Tibial artery (tissue), 4 donors: ENCODE measurements at places on chromosomes 7 and 10.

DNA sequence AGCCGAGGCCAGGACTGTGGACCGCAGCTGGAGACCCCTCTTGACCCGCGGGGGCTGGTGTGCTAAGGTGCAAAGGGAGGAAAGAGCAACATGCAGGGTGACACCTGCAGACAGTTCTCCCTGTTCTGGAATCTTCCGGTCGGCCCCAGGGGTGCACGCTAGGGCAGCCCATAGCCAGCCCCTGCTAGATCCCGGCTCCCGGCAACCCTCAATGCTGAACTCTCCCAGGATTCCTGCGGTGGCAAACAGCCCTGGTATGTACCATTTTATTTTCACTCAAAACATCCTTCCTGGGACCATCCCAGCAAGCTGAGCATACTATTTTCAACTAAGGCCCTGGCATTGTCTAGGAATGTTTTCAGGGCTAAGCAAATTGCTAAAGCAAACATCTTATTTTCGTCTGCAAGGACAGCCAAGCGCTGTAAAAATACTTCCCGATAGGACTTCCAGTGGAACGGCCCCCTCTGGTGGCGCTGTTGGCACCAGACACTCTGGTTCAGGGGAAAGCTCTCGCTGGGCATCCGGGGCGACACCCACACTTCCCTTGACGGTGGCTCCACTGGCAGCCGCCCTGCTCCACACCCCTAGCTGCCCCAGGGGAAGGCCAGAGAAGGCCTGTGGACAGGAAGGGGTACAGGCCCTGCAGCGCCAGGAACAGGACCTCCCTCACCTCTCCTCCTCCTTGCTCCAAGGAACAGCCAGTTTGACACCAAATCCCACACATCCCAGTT is 99.4 kb downstream of the CTBP2 start:
- DNase-seq, result peak; percentile 91

DNA sequence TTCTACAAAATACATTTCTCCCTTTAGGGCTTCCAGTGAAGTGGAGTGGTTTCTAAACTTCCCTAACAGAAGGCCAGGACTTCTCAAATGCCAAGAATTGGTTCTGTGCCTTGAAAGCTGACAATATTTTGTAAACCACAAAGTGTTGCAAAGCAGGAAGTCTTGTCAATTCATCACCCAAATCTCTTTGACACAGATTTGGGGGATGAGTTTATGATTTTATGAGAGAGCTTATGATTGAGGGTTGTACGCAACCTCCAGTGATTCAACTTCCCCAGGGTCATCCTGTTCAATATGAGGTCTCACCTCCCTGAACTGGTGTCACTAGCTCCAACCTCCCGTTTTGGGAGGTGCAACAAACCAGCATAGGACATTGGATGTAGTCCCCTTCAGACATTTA is 83.7 kb downstream of the PRLHR start:
- DNase-seq, result no peak

- DNase-seq, result no peak
These were observed 55.3 kb upstream of the GRB10 start for GRCh38 chr7:50837965-50838364.

DNA sequence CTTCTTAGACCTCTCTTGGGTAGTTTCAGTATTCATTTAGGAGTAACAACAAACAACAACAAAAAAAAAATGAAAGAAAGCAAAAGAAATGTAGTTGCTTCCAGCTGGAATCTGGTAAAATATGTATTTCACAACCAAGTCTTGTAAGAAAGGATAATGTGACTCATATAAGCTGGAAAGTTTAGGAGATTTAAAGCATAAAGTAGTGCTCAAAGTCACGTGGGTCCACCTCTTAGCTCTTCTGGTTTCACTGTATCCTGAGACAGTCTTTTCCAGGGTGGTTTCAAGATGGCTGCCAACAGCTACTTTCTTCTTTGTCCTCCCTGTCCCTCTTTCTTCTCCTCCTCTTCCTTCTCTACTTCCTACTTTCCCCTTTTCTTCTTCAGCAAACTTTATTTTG is 69.5 kb upstream of the CDK13 start:
- no peak for DNase-seq

GRCh38 chr7:37728747-37729146 is 45.2 kb downstream of the GPR141 start:
- no peak for DNase-seq

- DNase-seq, result no peak
These were observed 6.6 kb upstream of the TPK1 start for GRCh38 chr7:144842377-144842851.

DNA sequence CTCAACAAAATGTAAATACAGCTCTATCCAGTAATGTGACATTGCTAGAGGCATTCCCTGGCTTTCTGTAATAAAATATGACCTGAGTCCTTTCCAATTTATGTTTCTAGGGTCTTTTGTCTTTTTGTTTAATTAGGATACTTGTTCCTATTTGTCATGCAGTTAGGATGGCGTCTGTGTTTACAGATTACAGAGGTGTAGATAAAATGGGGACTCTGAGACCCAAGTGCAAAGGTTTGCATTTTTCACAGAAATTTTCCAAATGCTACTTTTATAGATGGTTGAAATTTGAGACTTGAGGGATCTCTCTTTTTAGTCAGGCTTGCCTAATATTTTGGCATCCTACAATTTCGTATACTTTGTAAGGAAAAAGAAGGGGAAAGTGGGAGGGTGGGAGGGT is 332.4 kb downstream of the PTEN start:
- no peak for DNase-seq

GRCh38 chr10:4306871-4307270 is 519.1 kb upstream of the AKR1E2 start:
- DNase-seq, result no peak

DNA sequence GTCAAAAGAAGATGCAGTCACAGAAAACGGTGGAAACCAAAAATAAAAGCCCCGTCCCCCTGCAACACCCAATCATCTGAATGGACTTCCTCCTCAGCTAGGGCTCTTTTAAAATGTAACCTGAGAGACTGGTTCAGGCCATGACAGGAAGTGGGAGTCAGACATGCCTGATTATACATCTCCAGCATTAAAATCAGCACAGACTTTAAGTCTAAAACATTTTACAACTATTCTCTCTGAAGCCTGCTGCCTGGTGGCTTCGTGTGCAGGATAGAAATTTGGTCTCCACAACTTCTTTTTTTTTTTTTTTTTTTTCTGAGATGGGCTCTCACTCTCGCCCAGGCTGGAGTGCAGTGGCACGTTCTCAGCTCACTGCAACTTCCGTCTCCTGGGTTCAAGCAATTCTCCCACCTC is 30.3 kb downstream of the HACD1 start:
- no peak for DNase-seq

DNA sequence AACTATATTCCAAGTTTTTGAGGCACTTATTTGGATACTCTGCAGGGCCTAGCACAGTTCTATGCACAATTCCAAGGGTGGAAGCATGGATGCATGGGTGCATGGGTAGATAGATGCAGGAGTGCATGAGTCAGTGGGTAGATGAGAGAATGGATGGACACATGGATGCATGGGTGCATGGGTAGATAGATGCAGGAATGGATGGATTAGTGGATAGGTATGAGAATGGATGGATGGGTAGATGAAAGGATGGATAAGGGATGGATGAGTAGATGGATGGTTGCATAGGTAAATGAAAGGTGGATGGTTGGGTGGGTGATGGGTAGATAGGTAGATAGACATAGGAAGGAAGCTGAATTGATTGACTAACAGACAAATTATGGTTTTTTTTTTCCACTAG is 15.6 kb downstream of the PNLIPRP2 start:
- no peak for DNase-seq

DNA sequence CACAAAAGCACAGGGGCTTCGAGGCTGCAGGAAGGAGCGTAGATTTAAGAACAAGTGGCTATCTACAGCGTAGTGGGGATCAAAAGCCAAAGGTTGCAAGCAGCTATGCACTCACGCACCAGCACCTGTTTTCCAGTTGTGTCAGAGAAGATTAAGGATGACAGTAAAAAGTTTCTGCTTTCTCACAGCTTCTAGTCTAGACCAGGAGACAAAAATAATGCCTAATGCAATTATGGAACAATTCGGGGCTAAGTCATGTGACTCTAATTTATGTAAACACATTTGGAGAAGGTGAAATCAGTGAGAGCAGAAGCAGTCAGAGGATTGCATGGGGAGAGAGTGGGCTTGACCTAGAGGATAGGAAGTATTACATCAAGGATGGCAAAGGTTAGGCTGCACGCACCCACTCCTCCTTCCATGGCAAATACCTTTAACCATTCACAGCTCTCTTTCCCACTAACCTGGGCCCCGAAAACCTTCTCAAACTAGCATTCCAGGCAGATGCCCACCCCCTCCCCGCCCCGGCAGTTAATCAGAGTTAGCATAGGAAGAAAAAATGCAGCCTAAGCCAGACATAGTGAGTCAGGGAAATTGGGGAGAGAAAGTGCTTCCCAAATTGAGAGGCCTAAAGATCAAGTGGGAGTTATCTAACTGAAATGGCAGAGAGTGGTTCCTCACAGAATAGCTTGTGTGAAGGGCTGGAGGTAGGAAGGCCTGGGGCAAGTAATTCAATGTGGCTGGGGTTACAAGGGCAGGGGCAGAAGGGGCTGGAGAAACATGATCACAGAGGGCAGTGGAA is 48.2 kb upstream of the GPAM start:
- DNase-seq, result no peak

- DNase-seq, result no peak
These were observed 183.7 kb downstream of the GPAM start for GRCh38 chr10:111999915-112000302.

DNA sequence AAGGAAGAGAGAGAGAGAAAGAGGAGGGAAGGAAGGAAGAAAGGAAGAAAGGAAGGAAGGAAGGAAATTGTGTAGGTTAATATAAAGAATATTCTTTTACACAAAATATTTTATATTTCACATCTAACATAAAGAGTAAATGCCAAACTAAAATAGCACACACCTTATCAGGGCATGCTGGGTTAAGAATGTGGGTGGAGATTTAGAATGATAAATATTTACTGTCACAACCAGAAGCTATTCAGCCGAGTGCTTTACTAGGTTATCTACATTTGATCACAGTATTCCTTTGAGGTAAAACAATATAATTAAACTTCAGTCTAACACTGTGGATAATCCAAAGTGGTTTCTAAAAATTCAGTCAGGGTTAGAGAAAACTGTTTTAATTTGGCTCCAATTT is 103.3 kb downstream of the SEMA3A start:
- DNase-seq, result no peak

GRCh38 chr7:93779115-93779514 is 111.4 kb downstream of the TFPI2 start:
- DNase-seq, result no peak

DNA sequence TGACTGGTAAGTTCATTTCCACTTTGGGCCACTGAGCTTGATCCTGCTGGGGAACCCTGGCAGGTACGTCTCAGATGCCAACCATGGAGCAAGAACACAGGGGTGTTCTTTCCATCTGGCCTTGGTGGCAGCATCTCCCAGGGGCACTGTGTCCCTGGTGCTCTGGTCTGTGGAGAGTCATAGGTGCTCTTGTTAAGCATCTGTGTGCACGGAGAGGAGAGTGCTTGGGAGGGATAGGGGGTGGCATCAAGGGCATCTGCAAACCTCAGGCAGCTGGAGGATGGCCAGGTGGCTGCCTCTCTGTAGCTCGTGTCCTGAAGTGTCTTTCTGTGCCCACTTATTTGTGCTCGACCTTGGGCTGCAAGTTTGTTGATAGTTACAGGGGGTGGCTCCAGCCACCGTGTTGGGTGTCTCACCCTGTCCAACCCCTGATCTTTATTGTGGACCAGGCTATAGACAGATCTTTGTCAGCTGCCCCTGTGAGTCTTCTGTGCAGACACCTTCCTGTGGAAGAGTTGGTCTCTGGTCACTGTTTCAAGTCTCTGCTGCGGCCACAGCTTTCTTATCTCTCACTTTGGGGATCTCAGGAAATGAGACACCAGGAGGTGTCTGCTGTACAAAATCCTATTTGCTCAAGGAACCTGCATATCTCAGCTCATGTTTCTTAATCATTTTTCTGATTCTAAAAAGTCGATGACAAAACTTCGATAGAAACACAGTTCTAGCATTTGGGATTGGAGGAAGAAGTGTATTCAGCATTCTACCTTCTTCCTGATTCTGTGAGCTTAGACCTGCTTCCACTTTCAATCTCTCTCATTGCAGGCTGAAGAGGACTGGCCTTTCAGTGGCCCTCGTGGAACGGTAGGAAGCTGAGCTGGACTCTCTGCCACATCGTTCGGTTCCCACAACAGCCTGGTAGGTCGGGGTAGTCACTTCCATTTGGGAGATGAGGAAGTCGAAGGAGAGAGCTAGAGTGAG is 17.2 kb upstream of the GIMAP8 start:
- DNase-seq, result no peak

DNA sequence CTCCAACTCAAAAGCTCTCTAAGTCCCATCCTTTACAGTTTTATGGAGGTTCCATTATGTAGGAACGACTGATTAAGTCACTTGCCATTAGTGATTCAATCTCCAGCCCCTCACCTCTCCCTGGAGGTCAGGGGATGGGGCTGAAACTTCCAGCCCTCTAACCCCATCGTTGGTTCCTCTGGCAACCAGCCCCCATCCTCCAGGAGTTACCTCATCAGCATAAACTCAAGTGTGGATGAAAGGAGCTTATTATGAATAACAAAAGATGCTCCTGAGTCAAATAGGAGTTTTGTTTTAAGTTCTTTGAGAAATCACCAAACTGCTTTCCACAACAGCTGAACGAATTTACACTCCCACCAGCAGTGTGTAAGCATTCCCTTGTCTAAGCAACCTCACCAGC is 494.3 kb upstream of the AUTS2 start:
- no peak for DNase-seq

DNA sequence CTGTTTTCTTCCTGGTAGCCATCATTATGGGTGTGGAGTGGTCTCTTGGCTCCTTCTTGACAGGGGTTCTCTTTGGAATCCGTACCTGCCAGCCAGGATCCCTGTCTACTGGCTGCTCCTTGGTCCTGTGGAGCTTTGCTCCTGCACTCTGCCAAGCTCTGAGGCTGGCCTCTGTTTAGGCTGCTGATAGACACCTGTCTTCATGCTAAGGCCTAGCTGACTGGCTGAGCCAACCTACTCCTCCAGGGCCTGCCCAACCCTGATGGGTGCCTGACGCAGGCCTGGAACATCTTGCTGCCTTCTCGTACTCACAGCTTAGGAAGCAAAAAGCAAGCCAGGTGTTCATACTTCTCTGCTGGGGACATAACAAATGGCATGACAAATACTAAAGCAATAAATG is 333.6 kb upstream of the ZNF32 start:
- no peak for DNase-seq

- DNase-seq, result no peak
These were observed 2.9 kb upstream of the XPNPEP1 start for GRCh38 chr10:109926061-109926745.

DNA sequence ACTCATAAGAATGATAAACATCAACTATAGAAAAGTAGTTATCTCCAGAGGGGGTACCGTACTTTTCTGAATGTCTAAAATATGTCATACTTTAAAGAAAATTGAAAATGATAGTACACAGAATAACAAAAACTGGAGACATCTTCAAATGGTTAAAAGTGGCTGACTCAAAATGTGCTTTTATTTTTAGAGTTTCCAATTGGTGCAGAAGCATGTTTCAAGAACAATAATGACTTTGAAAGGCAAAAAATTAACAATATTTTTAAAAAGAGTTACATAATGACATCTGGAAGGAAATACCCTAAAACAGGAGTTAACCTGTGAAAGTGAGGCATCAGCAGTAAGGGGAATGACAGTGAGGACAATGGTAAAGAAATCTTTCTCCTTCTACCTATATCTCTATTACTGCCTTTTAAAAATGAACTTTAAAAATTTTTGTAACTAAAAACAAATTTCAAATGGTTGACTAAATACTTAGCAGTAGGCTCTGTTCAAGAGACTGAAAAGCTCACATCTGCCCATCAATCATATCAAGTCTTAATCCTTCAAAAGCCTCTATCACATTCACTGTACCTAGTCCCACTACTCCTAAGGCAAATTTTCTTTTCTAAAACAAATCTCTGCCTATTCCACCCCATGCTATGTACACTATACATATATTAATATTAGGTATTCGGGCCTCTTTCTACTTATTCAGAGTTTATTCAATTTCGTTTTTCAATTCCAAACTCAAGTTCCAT is 3.0 kb downstream of the ASZ1 start:
- no peak for DNase-seq
